ENCODE measurements at places on chromosomes 16 and 17.

DNA sequence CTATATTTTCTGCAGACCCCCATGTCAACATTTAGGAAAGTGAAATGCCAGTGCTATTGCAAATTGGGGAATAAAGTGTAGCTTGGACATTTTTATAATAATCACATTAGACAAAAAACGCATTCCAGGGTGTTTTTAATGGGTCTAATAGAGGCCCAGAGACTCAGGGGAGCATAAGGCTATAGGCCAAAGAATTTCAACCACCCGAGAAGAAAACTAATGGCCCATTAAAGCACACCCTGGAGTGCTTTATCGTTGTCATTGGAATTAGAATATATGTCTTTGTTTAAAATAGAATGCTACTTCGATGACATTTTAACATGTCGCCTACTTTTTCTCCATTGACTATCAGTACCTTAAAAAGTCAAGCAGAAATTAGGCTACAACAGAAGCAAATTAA, 414.1 kb upstream of the CDH8 start:
- DNase-seq, result no peak

DNA sequence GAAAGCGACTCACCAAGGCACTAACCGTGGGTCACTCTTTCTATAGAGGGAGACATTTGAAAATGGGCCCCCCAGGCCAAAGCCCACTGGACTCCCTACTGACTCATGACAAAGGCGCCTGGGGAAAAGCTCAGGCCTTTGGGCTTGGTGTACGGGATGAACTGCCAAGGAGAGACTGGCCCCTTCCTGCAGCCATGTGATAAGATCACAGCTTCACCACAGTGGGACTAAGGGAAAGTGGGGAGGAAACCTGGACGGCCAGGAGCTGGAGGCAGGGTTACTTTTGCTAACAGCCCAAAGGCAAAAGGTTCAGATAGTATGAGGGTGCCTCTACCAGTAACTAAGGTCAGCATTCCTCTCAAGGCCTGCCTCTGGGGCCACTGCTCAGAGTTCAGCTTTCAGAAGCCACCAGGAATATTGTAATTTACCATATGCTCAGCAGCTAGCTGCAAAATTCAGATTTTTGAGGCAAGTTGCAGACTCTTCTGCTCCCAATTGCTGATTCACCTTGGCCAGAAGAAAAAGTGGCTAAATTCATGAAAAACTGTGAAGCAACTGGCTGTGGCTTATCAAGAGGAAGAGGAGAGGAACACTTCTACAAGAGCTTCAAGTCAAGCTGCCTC, 37.1 kb upstream of the SLC25A19 start:
- peak; percentile 94 for DNase-seq

DNA sequence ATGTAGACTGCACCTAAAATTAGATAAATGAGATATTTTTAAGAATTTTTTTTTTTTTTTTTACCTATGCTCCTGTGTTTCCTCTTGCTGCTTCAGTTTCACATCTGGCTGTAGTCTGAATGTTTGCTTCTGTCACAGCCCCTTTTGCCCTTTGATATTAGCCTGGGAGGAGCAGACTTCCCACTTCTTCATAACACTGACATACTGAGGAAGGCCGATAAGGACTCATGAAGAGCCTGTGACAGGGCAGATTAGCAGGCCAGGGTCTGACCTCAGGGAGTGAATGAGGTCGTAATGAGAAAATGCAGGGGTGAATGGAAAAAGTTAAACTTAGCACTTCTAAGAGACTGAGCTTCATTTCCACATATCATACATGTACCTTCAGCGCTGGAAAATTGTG, at the start of gene SLFN14:
Gene SLFN14, minus strand, starts transcription at position 117 of the 400 bp plus-strand sequence. CDS start 2,757 bp downstream, outside the sequence.
- no peak for DNase-seq

GRCh38 chr16:3158510-3159314, 23.9 kb downstream of the ZNF213 start:
- DNase-seq, result peak; percentile 89

GRCh38 chr16:54957403-54958166, 26.9 kb downstream of the IRX5 start:
- peak; percentile 10 for DNase-seq

GRCh38 chr16:67803894-67804293, 2.5 kb downstream of the RANBP10 start:
- DNase-seq, result no peak

- no peak for DNase-seq
Measured at GRCh38 chr16:59729613-59730012, 995.5 kb upstream of the GOT2 start.

DNA sequence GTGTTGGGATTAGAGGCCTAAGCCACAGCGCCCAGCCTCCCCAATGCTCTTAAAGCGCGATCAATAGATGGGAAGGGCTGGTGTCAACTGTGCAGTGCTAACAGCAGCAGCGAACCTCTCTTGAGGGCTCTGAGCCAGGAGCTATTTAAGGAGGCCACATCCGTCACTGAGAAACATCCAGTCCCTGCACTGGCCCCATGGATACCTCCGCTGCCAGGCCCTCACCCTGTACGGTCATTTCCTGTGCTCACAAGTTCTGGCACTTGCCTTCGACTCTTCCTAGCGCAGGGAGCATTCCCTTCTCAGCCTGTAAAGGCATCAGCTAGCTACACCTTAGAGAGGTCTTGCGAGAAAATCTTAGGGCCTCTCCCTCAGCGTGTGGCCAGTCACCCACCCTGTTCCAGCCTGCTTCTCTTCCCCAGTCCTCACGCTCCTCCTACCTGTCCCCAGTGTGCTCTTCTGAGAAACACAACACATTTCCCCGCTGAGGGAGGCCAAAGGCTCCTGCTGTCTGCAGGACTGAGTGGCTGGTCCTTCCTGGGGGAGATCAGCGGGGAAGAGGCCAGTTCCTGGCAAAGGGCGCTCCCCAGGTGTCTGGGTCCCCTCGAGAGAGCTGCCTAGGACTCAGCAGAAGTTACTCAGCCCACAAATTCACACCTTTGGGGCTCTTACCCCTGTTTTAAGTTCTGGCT, 28.6 kb downstream of the GTF3C1 start:
- no peak for DNase-seq

- DNase-seq, result peak; percentile 63
Measured at GRCh38 chr16:20763461-20764232, at the start of gene ACSM3. TSS of gene ACSM3 (plus strand) at chr16:20764014. CDS start at chr16:20770035, 6,021 bp downstream.

DNA sequence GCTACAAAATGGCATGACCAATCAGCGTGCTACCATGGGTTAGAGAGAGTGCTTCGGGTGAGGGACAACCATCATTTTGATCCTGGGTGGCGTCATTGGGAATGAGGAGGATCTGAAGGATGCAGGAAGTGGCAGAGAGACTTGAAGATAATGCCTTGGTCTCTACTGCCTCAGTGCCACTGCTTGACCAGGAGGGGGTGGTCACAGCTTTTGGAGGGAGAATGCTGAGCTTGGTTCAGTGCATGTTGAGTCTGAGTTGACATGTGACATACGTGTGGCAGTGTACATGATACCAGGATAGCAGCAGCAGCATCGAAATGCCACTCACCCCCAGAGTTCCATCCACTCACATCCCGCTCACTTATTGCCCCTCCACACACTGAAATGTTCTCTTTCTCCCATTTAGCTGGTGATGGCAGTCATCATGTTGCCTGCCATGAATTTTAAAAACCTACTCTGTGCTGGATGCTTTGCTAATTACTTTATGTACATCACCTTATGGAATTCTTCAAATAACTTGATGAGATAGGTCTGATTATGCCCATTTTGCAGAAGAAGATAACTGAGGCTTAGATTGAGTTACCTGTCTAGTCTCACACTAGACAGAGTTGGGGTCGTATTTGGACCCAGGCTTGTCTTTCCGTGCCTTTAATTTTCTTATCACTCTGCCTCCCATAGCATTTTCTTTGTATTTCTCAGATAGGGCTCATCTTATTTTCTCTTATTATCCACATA, 36.7 kb downstream of the ARSG start:
- DNase-seq, result no peak

GRCh38 chr17:71963351-71963750, 157.5 kb upstream of the SOX9 start:
- DNase-seq, result no peak

GRCh38 chr16:82748026-82748425, 121.3 kb downstream of the CDH13 start:
- no peak for DNase-seq

GRCh38 chr17:51165680-51166197, 472 bp upstream of the NME2 start:
- DNase-seq, result no peak

- no peak for DNase-seq
Measured at GRCh38 chr16:18055411-18055916, 281.1 kb downstream of the NPIPA8 start.

DNA sequence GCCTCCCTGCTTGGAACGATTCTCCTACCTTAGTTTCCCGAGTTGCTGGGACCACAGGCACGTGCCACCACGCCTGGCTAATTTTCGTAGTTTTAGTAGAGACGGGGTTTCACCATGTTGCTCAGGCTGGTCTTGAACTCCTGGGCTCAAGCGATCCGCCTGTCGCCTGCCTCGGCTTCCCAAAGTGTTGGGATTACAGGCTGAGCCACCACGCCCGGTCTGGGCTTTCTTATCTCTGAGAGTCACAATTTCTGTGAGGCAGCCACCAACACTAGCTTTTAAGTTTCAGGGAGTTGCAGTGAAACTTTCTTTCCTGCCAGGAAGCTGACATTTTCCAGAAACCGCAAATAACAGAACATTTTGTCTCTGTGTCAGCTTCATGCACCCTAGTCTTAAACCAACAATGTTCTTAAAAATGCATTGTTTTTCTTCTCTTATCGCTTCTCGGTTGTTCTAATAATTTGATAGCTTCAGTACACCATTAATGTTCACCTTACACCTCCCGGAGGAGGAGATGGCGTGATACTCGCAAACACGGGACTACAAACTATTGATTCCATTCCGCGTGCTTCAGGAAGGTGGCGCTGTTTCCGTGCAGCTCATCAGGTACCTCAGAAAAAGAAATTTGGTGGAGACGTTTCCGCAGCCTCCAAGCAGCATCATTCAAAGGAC, 7.4 kb upstream of the DHRS7B start:
- peak; percentile 40 for DNase-seq

DNA sequence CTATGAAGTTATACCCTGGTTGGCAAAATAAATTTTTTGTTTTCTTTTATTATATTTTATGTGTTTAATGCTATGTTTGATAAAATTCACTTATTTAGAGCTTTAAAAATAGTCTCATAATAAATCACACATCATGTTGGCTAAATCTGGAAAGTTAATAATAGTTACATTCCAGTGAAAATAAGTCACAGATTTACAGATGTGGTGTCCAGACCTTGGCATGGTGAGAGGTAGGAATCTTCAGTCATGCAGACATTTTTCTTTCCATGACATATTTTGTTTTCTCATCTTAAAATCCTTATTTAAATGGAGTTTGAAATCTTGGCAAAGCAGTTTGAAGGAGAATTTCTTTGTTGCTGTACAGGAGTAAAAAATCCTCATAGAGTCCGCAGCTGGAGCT, 48.1 kb upstream of the GOSR1 start:
- DNase-seq, result no peak

DNA sequence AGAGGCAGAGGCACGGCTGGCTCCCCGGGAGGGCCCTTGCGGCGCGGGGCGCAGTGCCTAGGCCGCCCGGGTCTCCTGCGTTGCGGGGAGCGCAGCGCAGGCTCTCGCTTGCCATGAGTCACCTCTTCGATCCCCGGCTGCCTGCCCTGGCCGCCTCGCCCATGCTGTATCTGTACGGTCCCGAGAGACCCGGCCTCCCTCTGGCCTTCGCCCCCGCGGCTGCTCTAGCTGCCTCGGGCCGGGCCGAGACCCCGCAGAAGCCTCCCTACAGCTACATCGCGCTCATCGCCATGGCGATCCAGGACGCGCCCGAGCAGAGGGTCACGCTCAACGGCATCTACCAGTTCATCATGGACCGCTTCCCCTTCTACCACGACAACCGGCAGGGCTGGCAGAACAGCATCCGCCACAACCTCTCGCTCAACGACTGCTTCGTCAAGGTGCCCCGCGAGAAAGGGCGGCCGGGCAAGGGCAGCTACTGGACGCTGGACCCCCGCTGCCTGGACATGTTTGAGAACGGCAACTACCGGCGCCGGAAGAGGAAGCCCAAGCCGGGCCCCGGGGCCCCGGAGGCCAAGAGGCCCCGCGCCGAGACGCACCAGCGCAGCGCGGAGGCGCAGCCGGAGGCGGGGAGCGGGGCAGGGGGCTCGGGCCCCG, 390 bp downstream of the FOXL1 start:
- DNase-seq, result no peak

DNA sequence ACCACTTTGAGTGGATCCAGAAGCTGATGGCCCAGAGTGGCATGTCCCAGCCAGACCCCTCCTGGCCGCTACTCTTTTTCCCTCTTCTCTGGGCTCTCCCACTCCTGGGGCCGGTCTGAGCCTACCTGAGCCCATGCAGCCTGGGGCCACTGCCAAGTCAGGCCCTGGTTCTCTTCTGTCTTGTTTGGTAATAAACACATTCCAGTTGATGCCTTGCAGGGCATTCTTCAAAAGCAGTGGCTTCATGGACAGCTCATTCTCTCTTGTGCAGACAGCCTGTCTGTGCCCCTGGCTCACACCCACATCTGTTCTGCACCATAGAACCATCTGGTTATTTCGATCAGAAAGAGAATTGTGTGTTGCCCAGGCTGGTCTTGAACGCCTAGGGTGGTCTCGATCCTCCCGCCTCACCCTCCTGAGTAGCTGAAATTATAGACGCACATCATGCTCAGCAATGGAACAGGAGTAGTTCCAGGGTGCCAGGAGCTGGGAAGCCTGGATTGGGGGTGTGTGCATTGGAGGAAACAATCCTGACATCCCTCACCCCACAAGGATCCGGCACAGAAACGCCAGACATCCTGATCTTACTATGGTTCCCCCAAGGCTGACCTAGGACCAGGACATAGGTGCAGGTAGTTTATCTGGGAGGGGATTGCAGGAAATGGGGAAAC, 4.6 kb downstream of the PRSS21 start:
- peak; percentile 1 for DNase-seq

- no peak for DNase-seq
Measured at GRCh38 chr16:69176033-69176800, 10.7 kb upstream of the SNTB2 start.

DNA sequence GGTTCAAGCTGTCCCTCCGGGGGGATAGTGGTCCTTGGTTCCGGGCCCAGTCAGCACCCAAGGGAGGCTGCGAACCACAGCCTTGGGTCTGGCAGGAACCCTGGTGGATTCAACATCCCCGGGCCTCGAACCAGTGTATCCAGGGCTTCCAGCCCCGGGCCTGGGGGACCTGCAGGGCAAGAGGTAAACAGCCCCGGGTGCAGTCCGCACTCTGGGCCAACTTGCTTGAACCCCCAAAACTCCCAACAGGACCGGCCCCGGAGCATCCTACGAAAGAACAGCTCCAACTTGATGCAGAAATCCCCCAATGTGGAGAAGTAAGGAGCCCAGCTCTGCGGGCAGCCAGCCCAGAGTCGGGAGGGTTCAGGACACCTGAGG, 1.5 kb upstream of the NEURL4 start:
- DNase-seq, result no peak

DNA sequence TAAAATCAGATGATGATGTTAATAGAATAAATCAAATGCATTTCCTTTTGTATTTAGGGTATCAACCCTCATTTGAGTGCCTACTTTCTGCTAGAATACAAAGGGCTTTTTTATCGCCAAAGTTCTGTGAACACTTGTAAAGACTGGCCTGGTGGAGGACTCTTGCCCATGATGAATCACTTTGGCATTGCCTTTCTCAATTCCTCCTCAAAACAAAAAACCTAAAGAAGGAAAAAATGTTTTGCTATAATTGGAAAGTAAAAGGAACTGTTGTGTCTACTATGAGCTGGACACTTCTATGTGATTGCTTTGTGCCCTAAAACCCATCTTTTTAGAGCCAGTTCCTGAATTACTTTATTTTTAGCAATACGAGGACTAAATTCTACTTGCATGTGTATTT, 13.0 kb upstream of the DHRS11 start:
- DNase-seq, result no peak
